ENCODE measurements at places on chromosomes 16 and 17.

GRCh38 chr16:31352376-31353115, 2.4 kb upstream of the ITGAX start:
- DNase-seq = no peak

GRCh38 chr16:72195609-72196008, 23.7 kb upstream of the PMFBP1 start:
- DNase-seq = no peak

GRCh38 chr16:10885246-10885645, 8.2 kb downstream of the CIITA start:
- no peak for DNase-seq

DNA sequence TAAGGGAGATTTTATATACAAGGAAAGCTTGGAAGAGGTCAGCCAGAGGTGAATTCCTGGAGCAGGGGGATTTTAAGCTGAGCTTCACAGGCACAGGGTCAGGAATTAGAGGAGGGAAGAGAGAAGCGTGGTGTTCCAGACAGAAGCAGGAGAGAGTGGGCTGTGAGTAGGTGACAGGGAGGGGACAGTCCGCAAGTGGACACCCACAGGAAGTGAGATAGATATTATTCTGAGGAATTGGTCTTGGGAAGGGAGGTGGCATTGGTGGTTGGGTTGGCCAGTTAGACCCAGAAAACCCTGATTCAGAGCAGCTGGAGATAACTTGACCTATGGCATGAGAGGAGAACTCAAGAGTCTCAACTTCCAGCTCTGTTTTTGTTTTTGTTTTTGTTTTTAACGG, 14.7 kb downstream of the PHB1 start:
- DNase-seq = no peak

DNA sequence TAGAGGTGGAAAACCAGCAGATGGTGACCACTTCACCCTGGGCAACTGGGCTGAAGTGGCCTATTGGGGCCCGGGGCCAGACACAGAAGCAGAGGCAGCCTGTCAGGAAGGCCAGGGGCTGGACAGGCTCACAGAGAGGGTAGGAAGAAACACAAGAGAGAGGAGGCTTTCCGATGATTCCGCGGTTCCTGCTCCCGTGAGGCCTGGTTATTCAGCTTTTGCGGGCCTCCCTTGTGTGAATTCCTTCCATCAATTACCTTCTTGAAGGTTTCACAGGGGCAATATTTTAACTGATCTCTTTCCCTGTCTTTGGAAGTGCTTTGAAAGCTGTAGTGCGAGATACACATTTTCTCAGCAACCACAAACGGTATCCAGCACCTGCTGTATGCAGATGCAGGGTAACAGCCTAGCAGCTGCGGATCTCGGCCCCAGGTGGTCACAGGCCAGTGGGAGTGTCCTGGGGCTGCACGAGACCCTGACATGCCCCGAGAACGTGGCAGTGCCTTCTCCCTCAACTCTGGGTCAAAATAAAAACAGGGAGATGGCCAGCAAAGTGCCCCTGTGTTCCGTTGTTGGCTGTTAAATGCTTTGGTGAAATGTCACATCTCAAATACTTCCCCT, 11.6 kb upstream of the CMIP start:
- no peak for DNase-seq

GRCh38 chr17:76784926-76785325, 47.0 kb downstream of the MFSD11 start:
- DNase-seq = no peak

DNA sequence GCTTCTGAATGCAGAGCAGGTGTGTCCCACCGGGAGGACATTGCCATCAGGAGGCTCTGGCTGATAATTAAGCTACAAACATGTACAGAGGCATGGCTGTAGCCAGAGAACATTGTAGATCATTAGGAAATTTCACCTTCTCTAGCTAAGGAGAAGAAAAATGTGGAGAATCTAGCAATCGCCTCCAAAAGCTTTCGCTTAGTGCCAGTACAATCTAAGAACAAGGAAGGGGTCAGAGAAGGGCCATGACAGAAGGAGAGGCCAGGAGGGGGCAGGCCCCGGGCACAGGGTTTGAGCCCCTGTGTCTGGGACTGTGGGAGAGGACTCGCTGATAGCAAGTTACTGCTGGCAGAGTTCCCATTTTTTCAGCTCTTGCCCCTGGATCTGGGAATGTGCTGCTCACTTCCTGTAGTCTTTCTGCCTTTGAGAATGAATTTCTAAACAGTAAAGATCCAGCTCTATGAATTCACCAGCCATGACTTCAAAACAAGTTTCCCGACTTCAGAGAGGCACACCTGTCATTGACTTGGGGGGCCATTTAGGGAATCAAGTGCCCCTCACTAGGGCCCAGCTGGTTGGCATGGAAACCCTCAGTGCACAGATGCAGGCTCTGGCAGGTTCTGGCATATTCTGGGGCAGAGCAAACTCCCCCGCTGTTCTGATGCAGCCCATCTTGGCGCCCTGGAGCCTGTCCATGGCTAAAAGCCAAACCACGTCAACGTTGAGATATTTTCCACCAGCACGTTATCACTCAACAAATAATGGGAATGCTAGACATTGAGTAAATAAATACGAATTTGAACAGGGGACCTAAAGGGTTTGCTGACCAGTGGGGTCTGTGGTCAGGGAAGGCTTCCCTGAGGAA, 59.5 kb upstream of the CACNG4 start:
- DNase-seq = no peak

DNA sequence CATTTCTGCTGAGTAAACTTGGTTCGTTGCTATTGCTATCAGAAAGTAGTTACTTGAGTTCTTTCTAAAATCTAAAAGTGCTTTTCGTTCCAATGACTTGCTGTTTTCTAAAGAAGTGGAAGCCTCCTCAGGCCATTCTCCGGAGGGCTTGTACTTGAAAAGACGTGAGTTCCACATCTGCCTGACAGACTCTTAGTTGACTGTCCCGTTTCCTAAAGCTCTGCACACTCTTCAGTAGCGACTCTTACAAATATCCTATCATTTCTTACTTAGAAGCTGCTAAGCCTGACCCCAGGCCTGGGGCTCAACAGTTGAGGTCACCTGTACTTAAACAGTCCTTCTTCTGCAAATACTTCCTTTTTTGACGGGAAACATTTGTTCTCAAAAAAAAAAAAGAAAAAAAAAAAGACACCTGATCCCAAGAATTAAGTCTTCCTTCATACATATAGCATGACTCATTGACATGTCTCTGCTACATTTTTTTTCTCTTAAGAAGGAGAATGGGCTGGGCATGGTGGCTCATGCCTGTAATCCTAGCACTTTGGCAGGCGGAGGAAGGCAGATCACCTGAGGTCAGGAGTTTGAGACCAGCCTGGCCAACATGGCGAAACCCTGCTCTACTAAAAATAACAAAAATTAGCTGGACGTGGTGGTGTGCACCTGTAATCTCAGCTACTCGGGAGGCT, 61.5 kb downstream of the DHRS7C start:
- DNase-seq = no peak

- DNase-seq = no peak
These were observed 3.6 kb upstream of the OR1E1 start for GRCh38 chr17:3401786-3402185.

DNA sequence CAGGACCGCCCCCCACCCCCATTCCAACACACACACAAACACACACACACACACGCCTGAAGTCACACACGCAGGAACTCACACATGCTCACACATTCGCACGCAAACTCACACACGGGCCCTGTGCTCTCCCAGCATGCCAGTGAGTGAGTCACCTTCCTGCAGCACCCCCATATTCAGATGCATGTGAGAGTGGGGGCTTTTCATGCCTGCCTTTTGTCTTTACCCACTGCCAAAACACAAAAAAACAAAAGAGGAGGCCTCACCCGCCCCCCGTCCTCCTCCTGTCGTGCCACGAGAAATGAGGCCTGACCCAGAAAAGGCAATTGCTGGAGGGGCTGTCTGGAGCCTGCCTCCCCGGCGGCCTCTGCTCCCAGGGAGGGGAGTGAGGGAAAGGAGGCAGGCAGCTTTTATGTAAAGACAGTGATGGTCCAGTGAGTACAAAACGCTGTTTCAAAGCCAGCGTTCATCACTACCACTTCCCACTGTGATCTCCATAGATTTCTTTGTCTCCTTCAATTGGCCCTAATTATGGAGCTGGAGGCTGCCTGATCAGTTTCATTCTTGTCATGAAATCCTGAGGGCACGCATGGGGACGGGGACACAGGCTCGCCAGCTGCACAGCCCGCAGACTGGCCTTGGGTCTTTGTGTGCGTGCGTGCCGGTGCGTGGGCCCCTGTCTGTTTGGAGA, 29.5 kb upstream of the GSE1 start:
- no peak for DNase-seq

DNA sequence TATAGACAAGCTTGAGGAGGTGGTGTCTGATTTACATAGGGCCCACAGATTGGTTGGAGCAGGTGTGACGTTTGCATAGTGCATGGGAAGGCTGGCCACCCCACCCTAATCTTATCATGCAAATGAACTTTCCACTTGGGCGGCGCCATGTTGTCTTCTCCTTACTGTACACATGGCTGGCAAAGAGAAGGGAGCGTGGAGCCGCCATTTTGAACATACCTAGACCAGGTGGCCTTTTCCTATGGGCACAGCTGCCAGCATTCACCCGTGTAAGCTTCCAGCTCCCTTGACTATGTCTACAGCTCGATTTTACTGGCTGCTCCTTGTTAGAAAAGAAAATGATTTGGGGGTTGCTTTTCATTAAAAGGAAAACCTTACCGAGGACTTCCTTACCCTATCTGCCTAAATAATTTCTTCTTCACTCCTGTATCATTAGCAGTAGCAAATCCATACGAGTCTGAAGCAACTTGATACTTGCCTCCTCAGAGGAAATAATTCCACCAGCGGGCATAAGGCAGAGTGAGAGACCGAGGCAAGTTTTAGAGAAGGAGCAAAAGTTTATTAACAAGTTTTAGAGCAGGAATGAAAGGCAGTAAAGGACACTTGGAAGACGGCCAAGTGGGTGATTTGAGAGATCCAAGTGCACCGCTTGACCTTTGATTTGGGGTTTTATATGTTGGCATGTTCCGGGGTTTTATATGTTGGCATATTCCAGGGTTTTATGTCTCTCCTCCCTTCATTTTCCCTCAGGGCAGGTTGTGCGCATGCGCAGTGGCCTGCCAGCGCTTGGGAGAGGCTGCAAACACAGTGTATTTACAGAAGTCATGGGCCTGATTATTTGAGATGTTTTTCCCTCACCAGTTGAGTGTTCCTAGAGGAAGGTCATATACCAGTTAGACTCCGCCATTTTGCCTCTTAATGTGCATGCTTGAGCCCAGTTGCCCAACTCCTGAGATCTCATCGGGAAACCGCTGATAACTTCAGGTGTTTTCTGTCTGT, 65.7 kb downstream of the MARF1 start:
- no peak for DNase-seq

DNA sequence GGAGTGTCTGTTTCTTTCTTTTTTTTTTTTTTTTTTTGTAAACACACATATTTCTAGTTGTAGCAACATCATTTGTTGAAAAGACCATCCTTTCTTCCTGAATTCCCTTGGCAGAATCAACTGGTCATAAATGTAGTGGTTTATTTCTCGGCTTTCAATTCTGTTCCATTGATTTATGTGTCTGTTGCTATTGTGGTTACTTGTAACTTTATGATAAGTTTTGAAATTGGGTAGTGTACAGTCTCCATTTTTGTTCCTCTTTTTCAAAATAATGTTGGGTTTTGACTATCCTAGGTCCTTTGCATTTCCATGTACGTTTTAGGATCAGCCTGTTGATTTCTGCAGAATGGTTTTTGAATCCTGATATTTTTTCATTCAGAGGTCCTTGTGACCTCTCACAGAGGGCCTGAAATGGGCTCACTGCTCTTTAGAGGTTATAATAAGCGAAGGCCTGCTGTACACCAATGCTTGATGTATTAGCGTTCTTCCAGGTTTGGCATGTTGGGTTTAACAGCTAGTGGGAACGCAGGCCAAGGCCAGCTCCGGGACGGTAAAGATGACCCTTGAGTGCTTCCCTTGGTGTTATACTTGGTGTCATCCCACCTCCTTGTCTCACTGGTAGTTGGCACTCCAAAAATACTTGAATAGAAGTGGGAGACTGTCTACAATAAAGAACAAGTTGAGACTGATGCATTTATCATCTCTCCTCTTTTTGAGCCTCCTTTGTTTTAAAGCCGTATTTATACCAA, 43.8 kb downstream of the ZNRF1 start:
- DNase-seq = no peak

DNA sequence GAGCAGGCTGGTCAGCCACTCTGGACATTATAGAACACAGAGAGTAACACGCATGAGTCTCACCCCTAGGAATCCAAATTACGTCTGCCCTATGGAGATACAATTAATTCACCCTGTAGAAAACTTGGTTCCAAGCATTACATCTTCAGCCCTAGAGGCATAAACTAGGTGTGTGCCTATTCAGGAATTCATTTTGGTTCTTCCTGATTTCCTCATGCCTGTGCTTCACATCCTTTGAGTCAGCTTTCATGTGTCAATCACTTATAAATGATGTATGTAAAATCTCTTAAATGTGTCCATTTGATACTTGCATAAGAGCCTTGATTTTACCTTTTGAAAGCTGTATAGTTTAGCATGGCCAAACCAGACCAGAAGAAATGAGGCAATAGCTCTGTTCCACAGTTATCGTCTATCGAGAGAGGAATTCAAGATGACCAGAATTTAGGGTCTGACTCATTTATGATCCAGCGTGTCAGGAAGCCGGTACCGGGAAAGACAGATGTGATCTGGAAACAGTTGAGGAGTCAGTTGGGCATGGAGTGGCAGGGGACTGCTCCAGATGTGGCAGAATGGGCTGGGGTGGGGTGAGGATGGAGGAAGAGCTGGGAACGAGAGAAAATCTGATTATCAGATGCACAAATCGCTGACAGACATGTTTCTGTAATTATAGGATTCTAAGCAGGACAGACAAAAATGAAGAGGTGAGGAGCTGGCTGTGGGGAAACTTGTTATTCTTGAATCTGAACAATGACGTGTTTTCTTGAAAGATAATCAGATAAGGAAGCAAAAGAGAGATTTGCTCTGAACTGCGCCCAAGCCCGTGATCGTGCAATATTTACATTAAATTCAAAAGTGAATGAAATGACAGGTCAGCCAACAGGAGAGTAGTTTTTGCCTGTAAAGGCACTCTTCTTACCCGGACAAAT, 76.7 kb downstream of the C16orf95 start:
- no peak for DNase-seq

- DNase-seq = no peak
These were observed 61.5 kb downstream of the MYOCD start for GRCh38 chr17:12727076-12727760.

GRCh38 chr17:76658242-76658662, 14.7 kb upstream of the ST6GALNAC1 start:
- no peak for DNase-seq

GRCh38 chr17:40966848-40967247, at the start of gene KRT39:
TSS of gene KRT39 (minus strand) at chr17:40966948. CDS start at chr17:40966856, 92 bp downstream.
- DNase-seq = no peak

GRCh38 chr17:28973425-28973824, 22.1 kb upstream of the PHF12 start:
- DNase-seq = no peak
